ENCODE measurements at places on chromosomes 3 and 15.

- no peak for DNase-seq
Measured at GRCh38 chr3:180284331-180285110, 247.8 kb upstream of the PEX5L start.

DNA sequence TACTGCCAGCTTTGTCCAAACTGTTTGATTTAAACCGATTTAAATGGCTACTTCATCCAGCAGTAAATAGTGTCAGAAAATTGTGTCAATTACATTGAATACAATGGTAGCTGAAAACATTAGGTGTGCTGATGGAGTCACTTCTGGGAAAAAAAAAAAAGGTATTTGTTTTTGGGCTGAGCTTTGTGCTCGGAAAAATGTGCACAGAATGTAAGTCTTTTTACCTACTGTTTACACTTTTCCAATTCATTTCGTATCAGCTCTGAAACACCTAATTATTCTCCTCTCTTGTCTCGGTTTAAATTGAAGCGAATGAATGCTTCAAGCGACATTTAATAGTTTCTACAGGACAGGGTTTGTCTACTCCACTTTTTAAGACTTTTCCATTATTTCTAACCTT lies 1078.4 kb downstream of the ROBO1 start:
- no peak for DNase-seq

- DNase-seq = no peak
Measured at GRCh38 chr15:37765786-37766185, 168.7 kb upstream of the TMCO5A start.

DNA sequence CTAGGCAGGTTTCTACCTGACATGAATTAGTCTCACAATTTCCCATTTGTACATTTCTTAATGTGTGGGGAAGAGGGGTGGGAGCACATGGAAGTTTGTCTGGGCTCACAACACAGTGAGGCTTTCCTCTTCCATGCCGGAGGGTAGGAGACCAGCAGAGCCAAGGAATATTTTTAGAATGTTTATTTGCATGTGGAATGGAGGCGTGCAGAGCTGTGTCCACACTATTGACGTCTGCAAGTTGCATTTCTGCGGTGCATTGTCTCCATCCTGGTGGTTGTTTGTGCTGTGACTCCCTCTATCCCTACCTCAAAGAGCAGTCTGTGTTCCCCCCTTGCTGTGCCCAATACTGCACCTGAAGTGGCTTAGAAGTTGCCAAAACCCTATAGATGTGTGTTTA lies 103.1 kb upstream of the LRTM1 start:
- DNase-seq = no peak

Data from Caco-2 (cell line).